ENCODE measurements at places on chromosomes 16 and 17. TPM values are rescaled to one million over a fixed set of nuclear protein-coding genes. Genes with fewer than 3 reads are reported as not detected.

DNA sequence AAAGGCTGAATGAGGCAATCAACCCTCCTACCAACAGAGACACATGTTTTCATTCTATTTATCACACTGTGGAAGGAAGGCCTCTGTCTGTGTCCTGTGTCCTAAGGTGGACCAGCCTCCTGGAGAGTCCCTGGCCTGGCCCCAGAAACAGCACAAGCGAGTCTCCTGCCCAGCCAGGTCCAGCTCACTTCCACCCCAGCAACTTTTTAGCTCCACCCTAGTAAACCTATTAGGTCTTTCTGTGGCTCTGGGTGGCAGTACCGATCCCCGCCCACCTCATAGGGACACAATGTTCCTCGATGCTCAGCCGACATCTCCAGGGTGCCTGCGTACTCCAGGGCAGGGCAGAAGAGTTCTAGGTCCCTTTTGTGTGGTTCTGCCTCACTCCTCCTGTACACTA lies 10.7 kb downstream of the DRC3 start:
- H3K27me3 ChIP-seq: no peaks in the 10 kb centered on the region
- no peak for DNase-seq
- H3K27ac ChIP-seq: no peak overlapping the region
- no peaks in the 10 kb centered on the region for H3K4me1 ChIP-seq
- no peak overlapping the region for H3K4me3 ChIP-seq
- H3K36me3 ChIP-seq: no peaks in the 10 kb centered on the region

- peak overlapping the region; percentile 36 for H3K27ac ChIP-seq
- DNase-seq: peak; percentile 73
- H3K4me1 ChIP-seq: peaks cover 14% of the 10 kb centered on the region
- H3K27me3 ChIP-seq: no peaks in the 10 kb centered on the region
Measured at GRCh38 chr16:89378947-89379771, 111.2 kb downstream of the ANKRD11 start.

DNA sequence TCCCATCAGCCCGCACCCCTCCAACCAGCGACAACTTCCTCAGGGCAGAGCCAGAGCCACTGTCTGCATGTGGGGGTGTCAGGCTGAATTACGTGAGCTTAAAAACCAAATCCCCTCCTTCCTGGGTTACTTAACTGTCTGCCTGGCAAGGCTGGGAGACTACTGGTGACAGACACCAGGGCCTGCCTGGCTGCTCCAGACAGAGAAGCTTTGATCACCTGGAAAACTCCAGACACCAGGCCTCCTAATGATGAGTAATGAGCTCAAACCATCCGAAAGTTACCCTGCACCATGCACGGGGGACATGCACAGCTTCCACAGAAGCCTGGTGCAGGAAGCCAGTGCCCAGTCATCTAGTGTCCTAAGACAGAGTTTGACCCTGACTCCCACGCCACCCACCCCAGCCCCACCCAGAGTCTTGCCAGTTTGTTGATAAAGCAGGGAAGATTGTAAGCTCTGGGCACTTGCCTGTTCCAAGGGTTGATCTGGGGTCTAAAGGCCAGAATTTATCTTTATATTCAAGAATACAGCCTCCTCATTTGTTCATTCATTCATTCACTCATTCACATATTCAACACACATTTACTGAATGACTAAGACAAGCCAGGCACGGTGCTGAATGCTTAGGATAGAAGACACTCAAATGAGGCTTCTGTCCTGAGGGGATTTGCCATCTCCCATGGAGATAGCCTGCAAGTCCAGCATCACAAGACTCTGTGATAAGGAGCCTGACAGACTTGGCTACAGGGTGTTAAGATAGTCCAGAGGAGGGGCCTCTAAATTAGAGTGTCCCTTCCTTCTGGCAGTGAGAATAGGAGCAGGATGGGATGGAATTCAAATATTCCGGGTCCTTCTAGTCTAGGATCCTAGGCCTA lies 7.2 kb upstream of the CCDC182 start:
- no peak for DNase-seq
- H3K27me3 ChIP-seq: no peaks in the 10 kb centered on the region
- H3K27ac ChIP-seq: no peak overlapping the region
- H3K4me1 ChIP-seq: no peaks in the 10 kb centered on the region
- H3K36me3 ChIP-seq: no peaks in the 10 kb centered on the region

DNA sequence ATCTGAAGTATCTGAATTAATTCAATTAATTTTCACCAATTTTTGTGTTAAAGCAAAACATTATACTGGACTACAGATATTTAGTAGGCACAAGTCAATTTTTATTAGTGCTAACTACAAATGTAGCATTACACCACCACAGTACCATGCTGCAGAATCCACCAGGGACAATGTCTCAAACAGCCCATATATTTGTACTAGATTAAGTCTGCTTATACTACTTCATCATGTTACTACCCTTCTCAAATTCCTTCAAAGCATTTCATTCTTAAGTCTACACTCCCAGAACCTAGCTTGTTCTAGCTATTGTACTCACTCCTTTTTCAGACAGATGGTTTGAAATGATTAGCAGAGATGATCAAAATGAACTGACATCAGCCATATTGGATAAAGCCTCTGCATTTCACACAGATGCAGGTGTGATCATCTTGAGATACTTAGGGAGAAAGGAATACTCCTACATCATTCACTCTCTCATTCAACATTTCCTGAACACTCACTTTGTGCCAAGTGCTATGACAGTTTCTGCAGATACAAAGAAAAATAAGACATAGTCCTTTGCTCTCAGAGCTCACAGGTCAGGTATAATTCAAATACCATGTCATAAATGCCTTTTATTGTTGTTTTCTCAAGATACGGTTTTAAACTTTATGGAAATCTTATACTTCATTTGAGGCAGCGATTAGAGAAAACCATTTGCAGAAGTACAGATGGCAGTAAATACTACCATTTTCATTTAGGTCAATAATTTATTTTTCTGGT lies 47.7 kb downstream of the SMURF2 start:
- no peak for DNase-seq
- peak overlapping the region; percentile 6 for H3K4me3 ChIP-seq
- peaks cover 15% of the 10 kb centered on the region for H3K36me3 ChIP-seq
- H3K27me3 ChIP-seq: no peaks in the 10 kb centered on the region
- peaks cover 79% of the 10 kb centered on the region for H3K4me1 ChIP-seq

The MRPL45 gene
- 30.0 TPM for total RNA-seq
